ENCODE measurements at places on chromosomes 2 and 18.
A peak's percentile ranks its signal among the peaks of the same experiment; 100 is the strongest.

- no peak for DNase-seq
These were observed 201.2 kb upstream of the CDH20 start for GRCh38 chr18:61132031-61132430.

- DNase-seq, result no peak
These were observed 56.5 kb upstream of the RAPH1 start for GRCh38 chr2:203591642-203592041.

- no peak for DNase-seq
These were observed 35.1 kb upstream of the CYRIA start for GRCh38 chr2:16700551-16701259.

- no peak for DNase-seq
These were observed 57.3 kb downstream of the SLC8A1 start for GRCh38 chr2:40394597-40394996.

- no peak for DNase-seq
These were observed 139.3 kb upstream of the CTNNA2 start for GRCh38 chr2:79373358-79374130.

- no peak for DNase-seq
These were observed 905.6 kb downstream of the TSN start for GRCh38 chr2:122660786-122661634.

GRCh38 chr18:63433334-63433866 lies 11.1 kb upstream of the VPS4B start:
- DNase-seq, result no peak

- peak; percentile 75 for DNase-seq
These were observed 43.2 kb upstream of the UBE2F start for GRCh38 chr2:237923481-237924163.

- no peak for DNase-seq
These were observed 20.1 kb upstream of the YES1 start for GRCh38 chr18:832085-832681.

Data from activated naive CD4-positive, alpha-beta T cell (primary cell).